ENCODE measurements at places on chromosomes 2 and 18.

DNA sequence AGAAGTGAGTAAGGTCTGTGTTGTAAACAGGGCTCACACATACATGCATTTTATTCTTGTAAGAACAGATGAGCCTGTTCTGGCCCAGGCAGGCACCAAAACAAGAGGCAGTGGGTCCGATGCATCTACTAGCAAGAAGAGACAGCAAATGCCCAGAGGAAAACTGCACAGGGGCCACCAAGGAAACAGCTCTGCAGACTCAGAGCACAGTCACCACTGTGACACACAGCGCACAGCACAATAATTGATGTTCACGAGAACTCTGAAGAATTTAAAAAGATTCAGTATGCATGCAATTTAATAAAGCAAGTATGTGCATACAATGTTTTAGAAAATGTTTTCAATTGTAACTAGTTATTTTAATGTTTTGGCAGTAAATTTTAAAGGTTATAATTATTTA is 24.8 kb downstream of the LONRF2 start:
- H3K4me3 ChIP-seq = no peak overlapping the region
- peaks cover 8% of the 10 kb centered on the region for H3K36me3 ChIP-seq
- H3K27me3 ChIP-seq = no peaks in the 10 kb centered on the region
- no peak for DNase-seq
- H3K27ac ChIP-seq = no peak overlapping the region

DNA sequence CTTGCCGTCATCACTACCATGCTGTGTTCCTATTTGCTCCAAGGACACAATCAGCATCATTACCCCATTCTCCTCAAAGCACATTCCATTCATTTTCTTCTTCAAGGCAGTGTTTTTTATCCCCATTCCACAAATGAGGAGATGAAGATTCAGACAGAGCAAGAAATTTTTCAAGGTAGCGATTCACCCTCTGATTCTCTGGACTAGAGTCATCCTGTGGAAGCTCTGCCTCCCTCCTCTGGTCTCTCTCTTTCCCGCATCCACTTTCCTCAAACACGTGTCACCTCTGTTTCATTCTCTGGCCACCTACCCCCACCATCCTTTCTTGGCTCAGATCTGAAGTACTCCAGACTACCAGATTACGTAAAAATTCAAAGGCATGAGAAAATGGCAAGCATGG is 297.9 kb downstream of the SOX11 start:
- no peak for DNase-seq
- no peaks in the 10 kb centered on the region for H3K36me3 ChIP-seq
- no peaks in the 10 kb centered on the region for H3K27me3 ChIP-seq
- H3K27ac ChIP-seq = no peak overlapping the region

- peak; percentile 86 for DNase-seq
- H3K27ac ChIP-seq = peak overlapping the region; percentile 98
- no peaks in the 10 kb centered on the region for H3K27me3 ChIP-seq
- H3K36me3 ChIP-seq = no peaks in the 10 kb centered on the region
Observed at GRCh38 chr2:231680992-231681852, 27.1 kb upstream of the PTMA start.

DNA sequence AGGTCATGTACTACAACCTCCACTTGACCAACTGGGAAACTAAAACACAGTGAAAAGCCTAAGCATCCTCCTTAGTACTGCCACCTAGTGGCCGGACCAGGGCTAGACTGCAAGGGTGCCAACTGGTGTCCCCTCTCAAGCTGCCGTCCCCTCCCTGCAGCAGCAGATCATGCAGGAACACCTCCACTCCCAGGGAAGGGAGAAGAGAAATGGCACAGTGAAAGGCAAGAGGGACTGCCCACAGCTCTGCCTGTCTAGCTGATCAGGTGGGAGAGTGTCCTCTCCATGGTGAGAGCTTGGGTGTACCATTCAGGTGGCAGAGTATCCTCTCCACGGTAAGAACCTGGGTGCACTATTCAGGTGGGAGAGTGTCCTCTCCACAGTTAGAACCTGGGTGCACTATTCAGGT is 78.1 kb downstream of the AAK1 start:
- H3K4me1 ChIP-seq = no peaks in the 10 kb centered on the region
- peak; percentile 76 for DNase-seq
- no peaks in the 10 kb centered on the region for H3K27me3 ChIP-seq

Data from neural crest cell (in vitro differentiated cells).